ENCODE measurements at places on chromosomes 11 and 22.

- no peak for DNase-seq
These were observed 18.4 kb downstream of the SELENOO start for GRCh38 chr22:50218996-50219727.

DNA sequence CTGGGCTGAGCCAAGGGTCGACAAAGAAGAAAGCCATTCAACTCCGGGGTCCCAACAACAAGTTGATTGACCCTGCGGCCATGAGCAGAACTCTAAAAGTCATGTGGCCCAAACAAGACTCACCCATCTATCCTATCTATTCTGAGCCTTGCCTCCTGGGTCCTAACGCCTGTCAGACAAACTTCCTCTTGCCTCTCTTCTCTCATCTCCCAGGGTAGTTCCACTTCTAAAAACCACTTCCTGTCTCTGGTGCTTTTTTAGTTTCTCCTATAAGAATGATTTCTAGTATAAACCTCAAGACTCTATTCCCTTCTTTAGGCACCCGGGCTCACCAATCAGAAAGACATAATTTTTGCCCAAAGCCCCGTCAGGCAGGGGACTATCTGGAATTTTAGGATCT, 530.2 kb downstream of the DLG2 start:
- no peak for DNase-seq

- DNase-seq = no peak
These were observed 23.2 kb upstream of the NAV2 start for GRCh38 chr11:19689281-19690000.

GRCh38 chr11:11467312-11467711, 114.3 kb upstream of the CSNK2A3 start:
- DNase-seq = no peak

DNA sequence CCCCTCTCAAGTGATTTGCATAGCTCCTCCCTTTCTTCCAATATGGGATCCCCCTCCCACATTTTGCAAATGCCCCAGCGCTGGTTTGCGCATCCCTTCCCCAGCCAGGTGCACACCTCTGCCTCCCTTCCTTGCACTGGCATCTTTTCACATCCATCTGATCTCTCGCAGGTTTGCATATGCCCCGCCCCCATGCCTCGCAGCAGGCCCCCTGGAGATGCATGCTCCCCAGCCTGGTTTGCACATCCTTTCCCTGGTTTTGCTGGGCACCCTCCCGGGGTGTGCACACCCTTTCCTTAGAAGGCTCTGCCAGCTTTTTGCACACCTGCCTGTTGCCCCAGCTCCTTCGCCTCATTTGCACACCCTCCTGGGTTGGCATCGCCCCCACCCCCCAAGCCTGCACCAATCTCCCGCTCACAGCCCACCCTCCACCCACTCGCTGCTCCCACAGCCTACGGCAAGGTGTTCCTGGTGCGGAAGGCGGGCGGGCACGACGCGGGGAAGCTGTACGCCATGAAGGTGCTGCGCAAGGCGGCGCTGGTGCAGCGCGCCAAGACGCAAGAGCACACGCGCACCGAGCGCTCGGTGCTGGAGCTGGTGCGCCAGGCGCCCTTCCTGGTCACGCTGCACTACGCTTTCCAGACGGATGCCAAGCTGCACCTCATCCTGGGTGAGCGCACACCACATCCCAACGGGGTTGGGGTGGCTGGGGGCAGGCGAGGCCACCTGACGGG, 917 bp downstream of the RPS6KA4 start:
- DNase-seq = no peak

DNA sequence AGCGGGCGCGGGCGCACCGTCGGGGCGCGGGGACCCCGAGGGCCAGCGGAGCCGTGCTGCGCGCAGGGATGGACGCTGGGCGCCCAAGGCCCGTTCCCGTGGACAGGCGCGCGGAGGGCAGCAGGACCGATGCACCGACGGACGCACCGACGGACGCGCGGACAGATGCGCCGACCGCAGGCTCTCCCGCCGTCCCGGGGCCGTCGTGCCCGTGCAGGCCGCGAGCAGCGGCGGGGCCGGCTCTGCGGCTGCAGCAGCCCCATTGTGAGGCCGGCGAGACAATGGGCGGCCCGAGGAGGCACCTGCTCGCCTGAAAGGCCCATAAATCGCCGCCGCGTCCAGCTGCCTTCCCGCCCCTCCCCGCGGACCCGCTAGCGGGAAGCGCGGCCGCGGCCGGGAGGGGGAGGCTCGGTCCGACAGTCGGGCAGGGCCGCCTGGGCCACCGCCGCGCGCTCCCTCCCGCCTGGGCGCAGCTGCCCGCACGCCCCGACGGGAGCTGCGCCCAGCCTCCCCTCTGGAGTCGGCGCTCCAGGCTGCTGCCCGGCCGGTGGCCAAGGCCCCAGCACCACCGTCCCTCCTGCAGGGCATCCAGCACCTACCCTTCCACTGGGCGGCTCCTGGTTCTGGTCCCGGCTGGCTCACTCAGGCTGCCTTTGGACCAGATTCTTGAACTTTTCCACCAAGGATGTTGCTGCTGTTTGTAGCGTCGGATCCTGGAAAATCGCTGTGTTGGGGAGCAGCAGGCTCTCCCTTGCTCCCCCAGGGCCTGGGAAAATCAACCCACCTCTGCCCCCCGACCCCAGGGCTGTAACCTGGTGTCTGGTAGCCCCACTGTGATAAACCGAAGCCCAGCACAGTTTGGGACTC, 15.8 kb downstream of the CDKN1C start:
- no peak for DNase-seq

GRCh38 chr11:20111871-20112270, 48.4 kb downstream of the DBX1 start:
- DNase-seq = no peak

- DNase-seq = no peak
These were observed 125.1 kb downstream of the TIMP3 start for GRCh38 chr22:32926600-32926999.

GRCh38 chr22:39617970-39618757, 47.6 kb downstream of the CACNA1I start:
- DNase-seq = no peak

GRCh38 chr11:93000511-93001476, 31.3 kb downstream of the MTNR1B start:
- DNase-seq = no peak

GRCh38 chr11:3855808-3856491, 486 bp downstream of the STIM1 start:
- DNase-seq = peak; percentile 52

GRCh38 chr11:2989006-2989405, 3.1 kb downstream of the NAP1L4 start:
- DNase-seq = no peak

GRCh38 chr11:35524780-35525179, 636 bp downstream of the PAMR1 start:
- no peak for DNase-seq

GRCh38 chr11:76243957-76244285, 37.6 kb upstream of the WNT11 start:
- DNase-seq = no peak

GRCh38 chr11:31247321-31247720, 122.2 kb downstream of the DCDC1 start:
- no peak for DNase-seq

GRCh38 chr11:60485987-60486386, 6.6 kb upstream of the MS4A12 start:
- DNase-seq = peak; percentile 7

DNA sequence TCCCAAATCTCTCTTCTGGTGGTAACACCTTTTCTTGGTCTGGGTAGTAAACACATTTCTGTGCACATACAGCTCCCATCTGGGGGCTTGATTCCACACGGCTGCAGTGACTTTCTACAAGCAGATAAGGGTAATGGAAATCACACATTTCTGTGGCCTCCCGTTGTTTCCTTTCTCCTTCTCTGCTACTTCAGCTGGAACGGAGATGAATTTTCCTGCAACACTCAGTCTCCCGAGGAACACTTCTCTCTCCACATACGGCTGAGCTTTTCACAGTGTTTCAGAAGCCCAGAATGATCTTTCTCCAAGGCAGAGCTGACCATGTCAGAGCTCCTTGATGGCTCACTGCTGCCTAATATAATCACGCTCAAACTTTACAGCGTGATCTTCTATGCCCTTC, 364.3 kb upstream of the NARS2 start:
- no peak for DNase-seq

DNA sequence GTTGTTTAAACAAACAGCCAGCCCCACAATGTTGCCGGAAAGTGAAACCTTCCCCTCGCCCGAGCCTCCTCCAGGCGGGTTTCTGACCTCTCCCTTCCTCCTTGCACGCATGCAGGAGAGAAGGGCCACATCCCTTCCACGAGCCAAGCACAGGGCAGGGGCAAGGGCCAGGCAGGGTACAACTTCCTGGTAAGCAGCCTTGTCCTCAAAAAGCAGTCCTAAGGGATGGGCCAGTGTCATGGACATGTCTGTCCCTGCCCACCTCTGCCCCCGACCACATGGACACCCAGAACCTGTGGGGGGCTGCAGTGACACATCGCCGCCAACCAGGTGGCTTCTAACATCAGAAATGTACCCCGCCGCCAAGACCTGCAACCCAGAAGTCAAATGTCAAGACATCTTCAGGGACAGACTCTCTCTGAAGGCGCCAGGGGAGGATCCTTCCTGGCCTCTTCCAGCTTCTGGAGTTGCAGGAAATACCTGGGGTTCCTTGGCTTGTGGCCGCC, 145.3 kb downstream of the CRYBB2 start:
- no peak for DNase-seq

GRCh38 chr11:132844956-132845696, 687.2 kb downstream of the OPCML start:
- DNase-seq = no peak

DNA sequence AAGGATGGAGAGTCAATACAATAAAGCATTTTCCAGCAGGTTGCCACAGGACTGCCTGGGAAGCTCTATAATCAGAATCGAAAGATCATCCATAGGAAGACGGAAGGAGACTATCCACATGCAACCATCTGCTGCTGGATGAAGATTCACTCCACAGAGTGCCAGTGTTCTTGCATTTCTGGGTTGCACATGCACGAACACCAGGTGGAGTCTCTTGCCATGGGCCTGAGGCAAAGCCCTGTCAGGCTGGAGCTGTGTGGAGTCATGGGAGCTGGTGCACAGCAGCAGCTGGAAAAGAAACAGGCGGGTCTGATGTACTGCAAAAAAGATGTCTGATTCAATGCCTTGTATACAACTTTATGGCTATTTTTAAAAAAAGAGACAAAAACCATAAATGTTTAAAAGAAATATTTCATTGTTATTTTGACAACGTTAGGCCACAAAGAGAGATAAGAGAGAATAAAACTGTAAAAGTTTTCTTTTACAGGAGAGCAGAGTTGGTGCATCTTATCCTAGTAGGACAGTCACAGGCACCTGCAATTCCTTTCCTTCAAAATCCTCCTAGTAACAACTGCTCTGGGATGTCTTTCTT, 12.9 kb upstream of the FAT3 start:
- DNase-seq = no peak

DNA sequence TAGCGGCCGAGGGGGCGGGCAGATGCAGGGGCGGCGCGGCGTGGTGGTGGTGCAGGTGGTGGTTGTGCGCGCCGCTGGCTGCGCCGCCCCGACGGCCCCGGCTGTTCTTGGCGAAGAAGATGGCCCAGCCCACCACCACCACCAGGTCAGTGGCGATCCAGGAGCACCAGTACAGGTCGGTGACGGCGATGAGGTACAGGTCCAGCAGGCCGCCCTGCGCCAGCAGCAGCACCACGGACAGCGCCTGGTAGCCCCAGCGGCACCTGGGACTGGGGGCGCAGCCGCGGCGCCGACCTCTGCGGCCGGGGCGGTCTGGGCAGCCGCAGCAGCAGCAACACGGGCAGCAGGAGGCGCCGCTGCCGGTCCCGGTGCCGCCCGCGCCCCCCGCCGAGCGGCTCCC, 879 bp downstream of the TMEM121B start:
- peak; percentile 32 for DNase-seq

DNA sequence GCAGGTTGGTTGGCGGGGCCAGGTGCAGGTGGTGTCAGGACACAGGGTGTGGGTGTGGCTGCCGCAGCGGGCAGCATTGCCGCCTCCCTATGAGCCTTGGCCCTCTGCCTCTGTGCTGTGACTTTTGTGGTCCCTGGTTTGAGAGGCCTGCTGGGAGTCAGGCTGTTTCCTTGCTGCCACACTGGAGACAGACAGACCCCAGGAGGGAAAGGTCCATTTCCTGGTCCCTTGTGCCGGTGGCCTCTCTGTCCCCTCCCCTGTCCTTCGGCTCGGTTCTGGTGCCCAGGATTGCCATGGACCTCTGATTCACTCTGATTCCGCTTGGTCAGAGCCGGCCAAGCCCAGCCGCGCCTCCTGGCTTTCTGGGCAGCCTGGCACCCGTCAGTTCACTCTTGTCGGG, 196.9 kb downstream of the TBC1D22A start:
- DNase-seq = no peak

- DNase-seq = no peak
These were observed 32.5 kb downstream of the MRGPRX2 start for GRCh38 chr11:19027829-19028595.

GRCh38 chr22:44685384-44686056, 16.5 kb upstream of the PRR5 start:
- DNase-seq = peak; percentile 85

- no peak for DNase-seq
These were observed 82.6 kb upstream of the SHISAL1 start for GRCh38 chr22:44395118-44396005.

DNA sequence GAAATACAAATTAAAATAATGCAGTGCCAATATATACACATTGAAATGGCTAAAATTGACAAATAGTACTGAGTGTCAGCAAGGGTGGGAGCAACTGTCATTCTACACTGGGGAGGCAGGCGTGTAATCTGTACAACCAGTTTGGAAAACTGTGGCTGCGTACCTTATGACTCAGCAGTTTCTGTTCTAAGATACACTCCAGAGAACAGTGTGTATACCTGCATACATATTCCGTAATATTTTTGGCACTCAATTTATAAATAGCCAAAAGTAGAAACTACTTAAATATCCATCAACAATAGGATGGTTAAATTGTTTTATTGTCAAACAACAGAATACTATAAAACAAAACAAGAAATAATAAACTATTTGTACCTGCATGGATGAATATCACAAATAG, 57.6 kb downstream of the RNF169 start:
- no peak for DNase-seq

DNA sequence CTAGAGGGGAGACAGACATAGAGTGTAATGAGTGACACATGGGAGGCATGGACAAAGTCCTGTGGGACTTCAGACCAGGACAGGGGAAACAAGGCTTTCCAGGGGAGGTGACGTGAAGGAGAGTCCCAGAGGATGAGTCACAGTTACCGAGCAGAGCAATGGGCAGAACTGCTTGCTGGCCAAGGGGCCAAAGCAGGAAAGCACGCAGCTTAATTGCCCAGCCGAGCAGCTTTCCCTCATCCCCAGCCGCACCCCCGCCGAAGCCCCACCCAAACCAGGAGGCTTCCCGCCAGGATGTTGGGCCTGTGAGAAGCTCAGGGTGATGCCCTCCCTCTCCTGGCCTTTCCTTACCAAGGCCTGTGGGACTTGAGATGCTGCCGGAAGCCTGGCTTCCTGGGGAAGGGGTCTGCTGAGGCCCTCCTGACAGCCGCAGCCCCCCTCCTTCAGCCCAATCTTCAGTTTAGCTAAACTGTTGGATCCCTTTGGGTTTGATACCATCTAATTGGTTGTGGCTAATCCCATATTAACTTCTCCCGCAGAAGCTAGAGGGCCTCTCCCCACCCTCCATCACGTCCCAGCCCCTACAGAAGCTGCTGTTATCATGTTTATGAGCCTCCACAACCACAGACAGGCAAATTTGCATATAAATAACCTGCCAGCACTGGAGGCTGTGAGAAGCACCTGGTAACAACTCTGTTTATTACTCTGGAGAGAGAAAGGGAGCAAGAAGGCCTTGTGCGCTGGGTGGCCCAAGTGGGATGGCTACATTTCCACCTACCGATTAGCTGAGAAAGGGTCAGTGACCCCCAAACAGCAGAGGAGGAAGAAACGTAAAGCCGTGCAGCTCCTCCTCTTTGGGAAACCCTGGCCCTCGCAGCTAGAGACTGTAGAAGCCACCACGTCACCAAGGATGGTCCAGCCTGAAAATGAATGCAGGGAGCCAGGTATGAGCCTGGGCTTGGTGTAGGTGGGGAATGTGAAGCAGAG, 80.0 kb downstream of the TRIM29 start:
- no peak for DNase-seq

Data from stimulated activated CD4-positive, alpha-beta T cell treated with anti-CD3 and anti-CD28 coated beads, Interleukin-1b, Interleukin-23, amount 100 ng/mL, for 48 hours (primary cell).